ENCODE measurements at places on chromosomes 12 and 14. TPM values are rescaled to one million over a fixed set of nuclear protein-coding genes. Genes with fewer than 3 reads are reported as not detected.

The GSG1 gene
- not detected for total RNA-seq

The TMEM132D gene
- 0.16 TPM for total RNA-seq

The DDHD1 gene
- total RNA-seq, result 28.5 TPM

The PLXNC1 gene
- 46.6 TPM for total RNA-seq

The FLVCR2 gene
- 0.61 TPM for total RNA-seq

The ITGB7 gene
- total RNA-seq, result 1.8 TPM

The GYS2 gene
- total RNA-seq, result not detected

The CCNB1IP1 gene
- 48.2 TPM for total RNA-seq

The BATF gene
- not detected for total RNA-seq

The DUSP16 gene
- total RNA-seq, result 6.2 TPM
